Putamen (tissue), 1 donor: ENCODE measurements at places on chromosomes 16 and 17.

GRCh38 chr17:2796164-2797125, at the start of gene RAP1GAP2:
TSS of gene RAP1GAP2 (plus strand) at chr17:2796438. CDS start at chr17:2796528, 90 bp downstream.
- no peak for DNase-seq

GRCh38 chr16:8645831-8646230, 24.3 kb downstream of the METTL22 start:
- DNase-seq: no peak

GRCh38 chr17:65998675-65999074, 193.3 kb downstream of the CEP112 start:
- DNase-seq: no peak

GRCh38 chr17:83147280-83147679, 67.9 kb downstream of the METRNL start:
- DNase-seq: no peak

DNA sequence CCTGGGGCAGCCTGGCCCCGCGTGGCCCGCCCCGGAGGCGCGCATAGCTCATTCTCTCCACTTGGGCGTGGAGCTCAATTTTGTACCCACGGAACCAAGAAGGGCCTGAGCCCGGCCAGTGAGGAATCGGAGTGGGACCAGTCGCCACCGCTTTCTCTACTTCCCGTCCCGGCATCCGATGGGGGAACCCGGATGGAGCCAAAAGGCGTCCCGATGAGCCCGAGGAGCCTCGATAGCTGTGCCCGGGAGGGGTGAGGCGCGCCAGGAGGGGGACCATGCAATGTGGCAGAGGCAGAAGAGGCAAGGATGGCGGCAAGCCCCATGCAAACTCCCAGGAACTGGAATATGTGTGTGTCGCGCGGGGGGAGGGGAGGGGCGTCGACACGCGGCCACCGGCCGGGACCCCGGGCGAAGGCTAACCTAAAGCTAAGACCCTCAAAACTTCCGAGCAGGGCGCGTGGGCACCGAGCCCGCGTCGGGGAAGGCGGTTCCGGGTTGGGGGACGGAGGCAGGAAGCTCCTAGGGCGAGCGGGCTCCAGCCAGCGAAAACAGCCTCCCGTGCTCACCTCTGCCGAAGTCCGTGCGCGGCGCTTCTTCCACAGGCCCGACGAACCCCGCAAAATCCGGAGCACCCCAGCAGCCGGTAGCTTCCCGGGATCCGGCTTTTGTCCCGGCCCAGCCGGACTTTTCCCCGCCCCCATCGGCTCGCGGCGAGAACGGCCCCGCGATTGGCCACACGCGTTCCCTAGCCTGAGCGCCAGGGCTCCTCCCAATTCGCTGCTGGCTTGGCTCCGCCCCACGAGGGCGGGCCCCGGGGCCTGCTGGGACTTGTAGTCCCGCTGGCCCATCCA, at the start of gene ACLY:
Gene ACLY, minus strand, starts transcription at position 638 of the 851 bp plus-strand sequence. CDS start 5,078 bp downstream, outside the sequence.
- peak; percentile 98 for DNase-seq

DNA sequence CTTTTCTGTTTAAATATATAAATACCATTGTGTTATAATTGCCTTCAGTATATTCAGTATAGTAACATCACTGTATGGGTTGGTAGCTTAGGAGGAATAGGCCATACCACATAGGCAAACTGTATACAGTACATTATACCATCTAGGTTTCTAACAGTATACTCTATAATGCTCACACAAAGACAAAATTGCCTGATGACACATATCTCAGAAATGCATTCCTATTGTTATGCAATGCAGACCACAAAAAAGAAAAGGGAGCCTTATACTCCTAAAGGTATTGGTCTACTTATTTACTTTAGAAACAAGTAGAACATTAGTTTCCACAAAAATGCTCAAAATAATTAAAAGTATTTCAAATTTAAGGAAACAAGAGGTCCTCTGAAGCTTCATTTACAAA, 47.9 kb downstream of the SETD6 start:
- no peak for DNase-seq

GRCh38 chr16:13348416-13348815, 447.0 kb downstream of the SHISA9 start:
- no peak for DNase-seq

DNA sequence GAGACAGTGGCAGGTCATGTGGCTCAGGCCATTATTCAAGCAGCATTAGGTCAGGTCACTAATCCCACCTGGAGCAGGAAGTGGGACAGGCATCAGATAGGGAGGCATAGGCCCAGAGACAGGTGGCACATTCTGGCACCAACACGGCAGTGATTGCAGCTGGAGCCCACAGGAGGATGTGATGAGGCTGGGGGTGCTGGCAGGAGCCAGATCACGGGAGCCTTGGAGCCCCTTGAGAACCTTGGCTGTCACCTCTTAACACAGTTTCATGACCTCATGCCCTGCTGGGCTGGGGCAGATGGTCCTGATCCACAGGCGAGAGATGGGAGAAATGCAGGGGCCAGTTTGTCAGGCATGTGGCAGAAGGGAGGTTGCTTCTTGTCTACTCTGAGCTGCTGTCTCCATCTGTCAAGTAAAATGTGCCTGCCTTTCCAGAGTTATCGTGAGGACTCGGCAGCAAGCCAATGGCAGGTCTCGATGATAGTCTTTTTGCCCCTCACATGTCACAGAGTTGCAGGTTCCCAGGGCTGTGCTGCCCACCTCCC, 109.6 kb downstream of the CLEC16A start:
- DNase-seq: no peak

- DNase-seq: no peak
Observed at GRCh38 chr16:83682868-83683235, 124.9 kb upstream of the HSBP1 start.

DNA sequence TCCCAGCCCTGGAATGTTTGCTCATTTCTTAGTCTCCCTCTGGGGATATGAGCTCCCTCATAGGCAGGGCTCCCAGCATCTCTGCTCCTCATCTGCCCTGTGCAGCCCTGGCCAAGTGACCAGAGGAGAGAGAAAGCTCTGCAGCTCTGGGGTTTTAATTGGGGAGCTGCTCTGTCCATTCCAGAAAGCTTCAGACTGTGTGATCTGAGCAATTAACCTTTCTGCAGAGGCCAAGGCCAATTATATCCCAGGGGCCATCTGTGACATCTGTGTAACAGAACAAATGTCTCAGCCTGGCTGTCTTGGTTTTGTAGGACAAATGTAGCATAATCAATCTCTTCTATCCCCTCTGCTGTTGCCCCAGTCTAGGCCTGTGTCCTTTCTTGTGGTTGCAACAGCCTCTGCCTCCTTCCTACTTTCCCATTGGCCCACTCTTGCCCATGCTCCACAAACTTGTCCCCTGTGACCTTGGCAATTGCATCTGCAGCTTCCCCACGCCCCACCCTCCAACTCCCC, 156.0 kb downstream of the GSG1L start:
- DNase-seq: no peak

DNA sequence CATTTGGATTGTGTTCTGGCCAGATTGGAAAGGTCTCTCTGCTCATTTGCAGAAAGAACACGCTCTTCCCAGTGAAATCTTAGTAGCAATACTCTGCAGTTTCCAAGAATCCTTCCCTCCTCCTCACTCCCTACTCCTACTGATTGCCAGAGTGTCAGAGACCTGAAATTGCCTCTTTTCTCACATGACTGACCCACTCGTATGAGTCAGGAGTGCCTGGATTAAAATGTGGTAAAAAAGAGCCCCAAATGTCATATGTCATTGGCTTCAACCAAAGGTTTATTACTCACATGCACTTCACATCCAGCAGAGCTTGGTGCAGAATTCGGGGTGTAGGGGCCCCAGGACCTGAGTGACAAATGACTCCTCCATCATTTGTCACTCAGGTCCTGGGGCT, 39.7 kb upstream of the IRX3 start:
- DNase-seq: peak; percentile 67

DNA sequence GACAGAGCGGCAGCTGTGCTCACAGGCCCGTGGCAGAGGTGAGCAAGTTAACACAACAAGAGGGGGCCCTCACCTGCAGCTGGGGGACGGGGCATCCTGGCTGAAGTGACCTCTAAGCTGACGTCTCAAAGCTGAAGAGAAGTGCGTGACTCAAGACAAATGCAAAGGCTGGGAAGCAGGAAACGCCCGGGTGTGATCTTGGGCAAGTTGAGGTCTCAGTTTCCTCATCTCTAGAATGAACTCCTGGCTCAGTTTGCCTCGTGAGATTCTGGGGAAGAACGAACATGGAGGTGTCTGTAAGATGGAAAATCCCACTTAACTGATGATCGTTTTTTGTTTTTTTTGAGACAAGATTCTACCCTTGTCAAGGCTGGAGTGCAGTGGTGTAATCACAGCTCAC, 40.1 kb upstream of the C1QL1 start:
- no peak for DNase-seq

DNA sequence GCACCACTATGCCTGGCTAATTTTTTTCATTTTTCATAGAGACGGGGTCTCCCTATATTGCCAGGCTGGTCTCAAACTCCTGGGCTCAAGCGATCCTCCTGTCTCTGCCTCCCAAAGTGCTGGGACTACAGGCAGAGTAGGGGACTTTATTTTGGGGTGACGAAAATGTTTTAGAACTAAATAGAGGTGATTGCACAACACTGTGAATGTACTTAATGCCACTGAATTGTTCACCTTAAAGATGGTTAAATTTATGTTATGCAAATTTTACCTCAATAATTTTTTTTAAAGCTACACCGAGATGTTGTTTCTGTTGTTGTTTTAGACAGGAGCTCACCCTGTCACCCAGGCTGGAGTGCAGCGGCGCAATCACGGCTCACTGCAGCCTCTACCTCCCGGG, 111.9 kb upstream of the SEC14L1 start:
- DNase-seq: no peak

- no peak for DNase-seq
Observed at GRCh38 chr17:79353016-79353415, 257.8 kb downstream of the RBFOX3 start.

DNA sequence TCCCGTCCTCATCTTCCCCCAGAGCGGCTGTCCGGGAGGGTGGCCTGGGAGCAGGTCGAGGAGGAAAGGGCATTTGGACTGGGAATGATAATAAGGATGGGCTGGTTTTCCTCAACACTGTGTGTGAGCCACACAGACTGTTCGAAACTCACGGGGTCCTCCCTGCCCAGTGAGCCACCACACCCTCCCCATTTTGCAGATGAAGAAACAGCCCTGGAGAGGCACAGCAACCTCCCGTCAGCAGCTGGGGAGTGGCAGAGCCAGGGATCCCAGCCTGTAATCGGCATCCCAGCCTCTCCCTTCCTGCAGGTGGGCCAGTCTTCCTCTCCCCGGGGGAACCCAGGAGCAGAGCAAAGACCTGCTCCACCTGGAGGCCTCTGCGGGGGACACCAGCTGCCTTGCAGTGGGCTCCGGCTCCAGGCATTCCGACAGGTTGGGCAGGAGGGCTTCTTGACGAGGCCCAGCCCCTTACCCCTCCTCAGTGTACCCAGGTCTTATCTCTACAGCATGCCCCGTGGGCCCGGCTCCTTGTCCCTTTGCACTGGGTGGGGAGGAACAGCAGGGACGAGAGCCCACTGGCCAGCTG, 23.8 kb downstream of the ENGASE start:
- DNase-seq: no peak

DNA sequence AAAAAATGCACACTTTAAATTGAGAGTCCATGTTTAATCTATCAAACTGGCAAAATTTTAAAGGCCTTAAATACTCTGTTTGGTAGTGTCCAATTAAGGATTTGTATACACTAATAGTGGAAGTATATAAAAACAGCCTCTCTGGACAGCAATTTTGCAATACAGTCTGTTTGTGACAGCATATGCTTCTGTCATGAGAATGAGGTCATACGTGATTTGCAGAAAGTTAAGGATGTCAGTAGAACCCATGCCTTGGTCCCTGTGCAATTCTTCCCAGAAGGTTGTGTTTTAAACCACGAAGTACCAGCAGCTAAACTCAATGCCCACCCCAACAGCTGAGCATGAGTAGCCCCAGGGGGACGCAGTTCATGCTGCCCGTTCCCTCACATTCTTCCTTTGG, 78.4 kb downstream of the AIPL1 start:
- no peak for DNase-seq

DNA sequence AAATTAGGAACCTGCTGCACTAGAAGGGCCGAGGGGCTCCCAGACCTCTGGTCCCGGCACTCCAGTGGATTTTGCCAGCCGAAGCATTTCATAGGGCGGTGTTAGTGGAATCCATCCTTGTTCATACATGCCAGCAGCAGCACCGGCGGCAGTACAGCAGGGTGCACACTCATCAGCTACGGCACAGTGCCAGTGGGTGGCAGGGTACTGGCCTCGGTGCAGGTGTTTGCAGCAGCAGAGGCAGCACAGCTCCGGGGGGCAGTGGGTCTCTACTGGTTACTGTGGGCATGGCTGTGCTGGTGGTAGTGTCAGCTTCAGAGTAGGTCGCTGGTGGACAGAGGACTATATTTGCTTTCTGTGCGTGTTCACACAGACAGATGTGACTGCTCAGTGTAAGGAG, 985.7 kb downstream of the CDH8 start:
- no peak for DNase-seq

- DNase-seq: no peak
Observed at GRCh38 chr17:6177941-6178694, 107.9 kb downstream of the WSCD1 start.

- no peak for DNase-seq
Observed at GRCh38 chr16:85457366-85457765, 155.8 kb upstream of the GSE1 start.

DNA sequence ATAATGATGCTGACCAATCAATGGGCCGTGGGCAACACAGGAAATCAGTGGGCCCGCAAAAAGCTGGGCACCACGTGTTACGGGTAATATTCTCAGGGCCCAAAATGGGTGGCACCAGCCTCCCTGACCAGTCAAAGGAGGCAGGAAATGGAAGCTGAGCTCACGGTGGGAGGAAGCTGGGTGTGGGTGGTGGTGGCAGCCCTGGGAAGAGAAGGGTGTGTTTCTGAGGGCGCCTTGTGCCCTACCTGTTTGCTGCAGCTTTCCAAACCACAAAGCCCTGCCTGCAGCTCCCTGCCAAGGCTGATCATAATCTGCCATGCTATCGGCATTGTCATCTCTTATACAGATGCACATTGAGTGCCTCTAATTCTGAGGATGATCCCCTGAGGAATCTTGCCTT, 457.9 kb downstream of the SLC39A11 start:
- DNase-seq: no peak

DNA sequence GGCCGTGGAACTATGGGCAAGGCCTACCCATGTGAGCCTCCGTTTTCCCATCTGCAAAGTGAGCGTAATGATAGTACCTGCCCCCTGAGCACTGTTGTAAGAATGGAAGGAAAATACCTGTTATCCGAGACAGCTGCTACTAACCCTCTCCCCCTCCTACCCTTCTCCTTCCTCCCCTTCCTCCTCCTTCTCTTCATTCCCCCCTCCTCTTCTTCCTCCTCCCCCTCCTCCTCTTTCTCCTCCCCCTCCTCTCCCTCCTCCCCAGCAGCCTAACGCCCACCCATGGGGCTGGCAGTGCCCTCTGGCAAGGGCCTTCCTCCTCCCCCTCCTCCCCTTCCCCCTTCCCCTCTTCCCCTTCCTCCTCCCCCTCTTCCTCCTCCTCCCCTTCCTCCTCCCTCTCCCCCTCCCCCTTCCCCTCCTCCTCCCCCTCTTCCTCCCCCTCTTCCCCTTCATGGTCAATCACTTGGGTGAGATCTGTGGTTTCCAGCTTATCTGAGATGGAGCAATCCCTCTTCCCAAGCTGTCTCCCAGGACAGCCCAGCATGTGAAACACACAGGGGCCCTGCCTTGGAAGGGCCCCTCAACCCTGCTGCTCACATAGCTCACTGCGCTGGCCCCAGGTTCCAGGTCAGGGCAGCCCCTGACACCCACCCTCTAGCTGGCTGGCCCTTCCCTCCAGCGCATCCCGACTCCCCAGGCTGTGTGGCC, 6.4 kb downstream of the ZFPM1 start:
- no peak for DNase-seq
